Right lung (tissue), 10 donors: ENCODE measurements at places on chromosomes 5 and 9. TPM values are rescaled to one million over a fixed set of nuclear protein-coding genes. Genes with fewer than 3 reads are reported as not detected.

- DNase-seq = peak; percentile 54
Observed at GRCh38 chr5:76290321-76290757, 112.7 kb upstream of the IQGAP2 start.

- DNase-seq = no peak
Observed at GRCh38 chr9:4106760-4107143, 193.1 kb downstream of the GLIS3 start.

DNA sequence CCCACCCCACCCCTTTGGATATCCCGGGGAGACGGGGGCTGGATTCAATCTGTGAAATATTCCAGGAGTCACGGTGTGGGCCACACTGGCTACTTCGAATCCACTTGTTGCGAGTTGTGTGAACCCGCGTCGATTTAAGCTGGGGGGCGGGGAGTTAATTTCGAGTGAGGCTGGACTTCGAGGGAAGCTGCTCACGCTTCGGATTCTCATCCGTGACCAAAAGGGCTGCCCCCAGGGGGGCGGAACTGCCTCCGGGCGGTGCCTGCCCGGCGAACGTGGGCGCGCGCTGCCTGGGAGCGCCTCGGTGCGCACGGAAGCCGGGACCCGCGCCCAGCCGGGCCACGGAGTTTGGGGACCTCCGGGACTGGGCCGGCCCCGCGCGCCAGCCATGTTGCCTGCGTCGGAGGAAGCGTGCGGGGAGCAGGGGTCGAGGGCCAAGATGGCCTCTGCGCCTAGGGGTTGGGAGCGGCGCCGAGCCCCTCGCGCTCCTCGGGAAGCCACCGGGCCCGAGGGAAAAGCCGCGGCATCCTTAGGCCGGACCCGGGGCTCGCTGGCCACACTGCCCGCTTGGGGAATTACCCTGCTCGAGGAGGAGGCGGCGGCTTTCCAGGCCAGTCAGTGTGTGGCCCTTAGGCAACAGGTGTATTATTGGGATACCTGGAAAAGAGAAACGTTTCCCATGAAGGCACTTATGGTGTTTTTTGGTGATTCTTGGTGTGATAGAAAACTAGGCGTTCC, 975 bp downstream of the OCLN start:
- no peak for DNase-seq

Gene OMD
- 1.0 TPM for polyA plus RNA-seq

Gene HACD4
- 11.2 TPM for polyA plus RNA-seq

Gene IL5
- polyA plus RNA-seq = 0.44 TPM

- no peak for DNase-seq
Observed at GRCh38 chr5:5387192-5387591, 35.3 kb upstream of the ICE1 start.

Gene OR13C9
- polyA plus RNA-seq = not detected

DNA sequence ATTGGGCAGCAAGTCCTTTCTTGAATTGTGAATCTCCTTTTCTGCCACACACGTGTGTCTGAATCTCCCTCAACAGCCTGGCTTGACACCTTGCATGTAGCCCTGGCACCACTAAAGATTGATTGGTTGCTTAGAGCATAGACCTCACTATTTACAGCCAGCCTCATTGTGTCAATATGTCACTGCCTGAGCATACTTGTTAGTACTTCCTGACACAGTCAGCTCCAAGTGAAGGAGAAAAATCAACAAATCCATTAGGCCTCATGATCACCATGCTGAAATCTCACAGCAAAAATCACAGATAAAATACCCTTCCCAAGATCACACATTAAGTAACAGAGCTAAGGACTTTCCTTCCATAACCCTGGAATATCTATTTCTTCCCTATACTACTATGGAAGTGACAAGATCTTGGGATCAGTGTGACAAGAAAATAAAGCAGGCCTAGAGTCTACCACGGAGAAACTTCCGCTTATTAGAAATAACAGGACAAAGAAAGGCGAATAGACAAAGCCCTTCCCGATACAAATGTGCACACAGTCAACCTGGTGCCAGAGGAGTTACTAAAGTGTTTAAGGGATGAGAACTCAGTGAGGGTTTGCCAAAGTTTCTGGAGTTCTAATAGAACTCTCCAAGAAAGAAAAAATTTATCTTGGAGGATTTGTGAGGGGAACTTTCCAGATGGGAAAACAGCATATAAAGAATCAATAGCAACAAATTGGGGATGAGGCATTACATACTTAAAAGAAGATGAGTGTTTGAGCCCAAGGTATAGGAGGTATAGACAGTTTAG, 5.6 kb upstream of the ARL15 start:
- no peak for DNase-seq

GRCh38 chr5:145739843-145740242, 95.3 kb downstream of the PRELID2 start:
- no peak for DNase-seq

DNA sequence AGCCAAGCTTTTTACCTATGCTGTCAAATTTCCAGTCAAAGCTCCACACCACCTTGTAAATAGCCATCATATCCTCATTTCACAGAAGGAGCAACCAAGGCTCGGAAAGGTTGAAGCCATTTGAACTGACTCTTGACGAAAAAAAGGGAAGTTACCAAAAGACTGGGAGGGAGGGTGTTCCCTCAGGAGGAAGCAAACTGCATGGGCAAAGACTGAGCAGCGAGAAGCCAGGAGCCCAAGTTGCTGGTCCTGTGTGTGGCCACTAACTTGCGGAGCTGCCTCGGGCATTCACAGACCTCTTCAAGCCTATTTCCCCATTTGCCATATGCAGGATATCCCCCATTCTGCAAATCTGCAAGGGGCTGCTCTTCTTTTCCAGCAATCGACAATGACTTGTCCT, 37.4 kb downstream of the TTLL11 start:
- DNase-seq = no peak

DNA sequence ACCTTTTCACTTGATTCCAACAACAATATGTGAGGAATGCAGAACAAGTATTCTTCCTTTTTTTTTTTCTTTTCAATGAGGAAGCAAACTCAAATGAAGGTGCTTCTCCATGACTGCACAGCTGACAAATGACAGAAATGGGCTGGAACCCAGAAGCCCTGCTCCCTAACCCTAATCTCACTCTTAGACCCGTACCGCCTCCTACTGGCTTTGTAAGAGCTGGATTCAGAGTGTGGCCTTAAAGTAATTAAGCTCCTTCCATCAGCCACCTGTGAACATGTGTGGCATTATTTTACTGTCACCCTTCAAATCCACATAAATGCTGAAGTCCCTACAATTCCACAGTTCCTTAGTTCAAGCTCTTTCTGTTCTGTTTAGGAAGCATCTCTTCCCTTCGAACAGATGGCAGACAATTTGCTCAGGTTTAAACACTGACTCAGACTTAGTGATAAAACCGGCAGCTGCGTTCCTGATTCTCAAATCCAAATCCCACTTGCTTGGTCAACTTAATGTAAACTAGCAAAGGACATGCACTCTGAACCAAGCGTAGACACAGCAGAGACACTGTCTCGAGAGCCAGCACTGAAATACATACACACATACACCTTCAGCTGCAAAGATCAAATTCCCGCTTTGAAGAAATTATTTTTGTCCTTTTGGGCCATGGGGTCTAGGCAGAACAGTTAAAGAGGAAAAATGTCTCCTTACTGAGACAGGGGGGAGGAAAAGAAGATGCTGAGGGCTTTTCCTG, 316.7 kb upstream of the TLE4 start:
- DNase-seq = no peak

GRCh38 chr9:71676460-71676859, 91.9 kb downstream of the CEMIP2 start:
- DNase-seq = no peak

- no peak for DNase-seq
Observed at GRCh38 chr5:9524941-9525340, 20.9 kb downstream of the SEMA5A start.

- DNase-seq = no peak
Observed at GRCh38 chr5:39419796-39420195, 5.0 kb downstream of the DAB2 start.

- DNase-seq = no peak
Observed at GRCh38 chr9:85740787-85741094, 1.0 kb downstream of the AGTPBP1 start.

GRCh38 chr5:171647043-171647903, 138.3 kb upstream of the SMIM23 start:
- DNase-seq = no peak

Gene MYOZ3
- polyA plus RNA-seq = 9.7 TPM

Gene CCL27
- polyA plus RNA-seq = 0.57 TPM

DNA sequence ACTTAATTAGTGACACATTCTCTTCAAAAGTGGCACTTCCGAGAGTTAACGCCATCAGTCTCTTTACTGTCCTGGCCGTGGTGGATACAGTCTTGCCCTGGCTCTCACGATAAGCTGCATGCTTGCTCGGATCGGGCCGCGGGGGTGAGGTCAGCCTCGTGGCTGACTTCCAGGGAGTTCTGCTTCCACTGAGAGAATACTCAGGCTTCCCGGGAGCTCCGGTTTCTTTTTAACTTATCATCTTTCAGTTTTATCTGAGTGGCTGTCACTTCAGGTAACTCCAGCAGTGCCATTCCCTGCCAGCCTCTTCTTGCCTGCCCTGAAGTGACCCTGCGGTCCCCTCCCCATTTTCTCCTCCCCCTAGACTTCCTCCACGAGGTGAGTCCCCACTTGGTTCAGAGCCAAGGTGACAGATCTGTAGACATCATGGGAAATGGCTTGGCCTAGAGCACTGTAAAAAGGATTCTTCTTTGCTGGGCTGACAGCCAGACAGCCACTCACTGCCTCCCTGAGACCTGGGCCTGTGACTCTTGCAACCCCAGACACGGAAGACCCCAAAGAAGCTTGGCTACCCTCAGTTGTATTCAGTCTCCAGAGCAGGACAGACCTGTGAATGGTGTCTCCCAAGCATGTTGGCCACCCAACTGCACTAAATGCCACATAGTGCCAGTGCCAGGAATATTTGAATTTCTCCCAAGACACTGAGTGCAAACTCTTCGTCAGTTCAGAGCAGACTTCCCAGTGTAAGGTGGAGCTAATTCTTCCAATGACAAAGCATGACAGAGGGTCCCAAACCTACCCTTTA, 95.1 kb downstream of the DAPK1 start:
- DNase-seq = no peak

GRCh38 chr5:40603378-40603777, 76.3 kb upstream of the PTGER4 start:
- DNase-seq = no peak

- no peak for DNase-seq
Observed at GRCh38 chr5:112535356-112535755, 116.3 kb upstream of the EPB41L4A start.

DNA sequence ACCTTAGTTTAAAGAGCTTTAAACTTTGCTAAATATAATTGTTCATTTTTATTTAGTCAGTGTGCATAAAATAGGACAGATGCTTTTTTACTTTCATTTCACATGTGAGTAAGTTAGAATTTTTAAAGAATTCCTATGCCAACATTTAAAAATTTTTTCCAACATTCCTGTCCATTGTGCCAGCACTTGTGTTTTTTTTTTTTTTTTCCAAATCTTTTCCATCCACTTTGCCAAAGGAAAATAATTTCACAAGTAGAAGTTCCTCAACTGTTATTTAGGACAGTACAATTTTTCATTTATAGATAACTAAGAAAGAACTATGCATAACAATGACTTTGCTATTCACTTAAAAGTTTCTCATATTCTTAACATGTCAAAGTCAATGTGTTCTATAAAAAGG, 189.5 kb downstream of the ADAMTS6 start:
- DNase-seq = no peak

GRCh38 chr9:105858006-105858690, 163.8 kb downstream of the TMEM38B start:
- no peak for DNase-seq

DNA sequence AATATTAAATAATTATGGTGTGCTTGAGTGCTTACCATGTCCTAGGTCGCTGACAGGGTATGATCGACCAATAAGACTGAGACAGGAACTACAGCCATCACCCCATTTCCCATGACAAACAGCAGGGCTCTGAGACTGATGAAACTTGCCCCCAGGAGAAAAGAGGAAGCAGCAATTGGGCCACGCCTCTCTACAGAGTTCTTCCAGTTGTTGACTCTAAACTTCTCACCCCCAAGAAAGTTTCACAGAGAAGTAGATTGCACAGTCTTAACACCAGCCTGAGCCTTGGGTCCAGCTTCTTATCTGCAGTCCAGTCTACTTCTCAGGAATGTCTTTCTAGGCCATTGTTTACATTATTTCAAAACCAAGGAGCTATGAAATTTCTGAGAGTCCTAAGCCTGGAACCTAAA, 182.2 kb upstream of the ANKRD55 start:
- DNase-seq = no peak

Gene RLN2
- 1.9 TPM for polyA plus RNA-seq

DNA sequence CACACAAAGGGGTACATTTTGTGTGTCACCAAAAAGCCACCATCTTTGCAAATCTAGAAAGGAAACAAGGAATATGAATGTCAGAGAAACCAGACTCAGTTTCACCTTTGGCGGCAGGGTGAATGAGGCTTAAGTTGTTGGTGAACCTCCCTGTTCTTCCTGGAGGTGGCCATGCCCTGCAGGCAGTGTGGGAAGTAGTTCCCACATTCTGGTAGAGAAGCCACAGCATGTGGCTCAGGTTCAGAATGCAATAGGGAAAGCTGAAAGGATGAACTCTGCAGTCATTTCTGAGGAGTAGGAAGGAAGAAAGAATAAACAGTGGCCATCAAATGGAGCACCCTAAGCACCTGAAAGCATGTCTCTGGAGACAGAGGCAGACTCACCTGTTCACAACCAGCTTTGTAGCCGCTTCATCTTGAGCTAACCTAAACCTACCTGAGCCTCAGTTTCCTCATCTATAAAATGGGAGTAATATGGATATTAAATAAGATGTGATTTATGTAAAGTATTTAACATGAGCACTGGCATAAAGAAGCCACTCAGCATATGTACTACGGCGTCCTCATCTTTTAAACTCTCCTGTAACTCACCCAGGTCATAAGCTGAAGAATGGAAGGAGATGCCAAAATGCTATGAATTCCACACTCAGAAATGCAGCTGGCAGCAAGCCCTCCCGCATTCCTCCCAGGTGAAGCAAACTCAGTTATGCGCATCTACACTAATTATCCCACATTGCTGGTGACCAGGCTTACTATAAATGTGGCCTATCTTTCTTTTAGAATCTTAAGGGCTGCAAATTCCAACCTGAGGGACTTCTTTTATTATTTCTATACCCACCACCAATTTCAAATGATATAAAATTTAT, 86.0 kb downstream of the ZNF608 start:
- DNase-seq = no peak

DNA sequence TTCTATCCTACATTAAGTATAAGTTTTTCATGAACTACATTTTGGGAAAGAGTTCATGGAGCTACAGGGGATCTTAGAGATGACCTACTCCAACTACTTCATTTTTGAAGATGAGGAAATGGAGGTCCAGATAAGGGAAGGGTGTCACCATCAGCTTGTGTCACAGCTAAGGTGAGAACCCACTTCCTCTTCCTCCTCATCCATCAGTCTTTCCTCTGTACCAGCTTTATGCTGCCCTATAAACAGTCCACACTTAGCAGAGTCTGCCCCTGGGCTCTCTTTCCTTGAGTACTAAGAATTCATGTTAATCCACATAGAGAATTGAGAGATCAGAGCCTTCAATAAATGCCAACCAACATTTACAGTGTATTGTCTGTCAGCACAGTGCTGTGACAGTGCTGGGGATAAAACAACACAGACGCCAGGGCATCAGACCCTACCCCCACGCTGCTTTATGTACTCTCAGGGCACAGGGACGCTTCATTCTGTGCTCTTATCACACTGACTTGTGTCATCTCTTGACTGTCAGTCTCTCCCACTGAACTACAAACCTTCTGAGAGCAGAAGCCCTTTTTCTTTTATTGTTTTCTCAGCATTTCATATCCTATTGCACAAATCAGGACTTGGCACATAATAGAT, 22.1 kb downstream of the ADRB2 start:
- no peak for DNase-seq

Gene WDR38
- polyA plus RNA-seq = 7.2 TPM
